Activated CD4-positive, alpha-beta memory T cell treated with anti-CD3 and anti-CD28 coated beads for 36 hours (primary cell): ENCODE measurements at places on chromosomes 12 and 14. TPM values are rescaled to one million over a fixed set of nuclear protein-coding genes. Genes with fewer than 3 reads are reported as not detected.

DNA sequence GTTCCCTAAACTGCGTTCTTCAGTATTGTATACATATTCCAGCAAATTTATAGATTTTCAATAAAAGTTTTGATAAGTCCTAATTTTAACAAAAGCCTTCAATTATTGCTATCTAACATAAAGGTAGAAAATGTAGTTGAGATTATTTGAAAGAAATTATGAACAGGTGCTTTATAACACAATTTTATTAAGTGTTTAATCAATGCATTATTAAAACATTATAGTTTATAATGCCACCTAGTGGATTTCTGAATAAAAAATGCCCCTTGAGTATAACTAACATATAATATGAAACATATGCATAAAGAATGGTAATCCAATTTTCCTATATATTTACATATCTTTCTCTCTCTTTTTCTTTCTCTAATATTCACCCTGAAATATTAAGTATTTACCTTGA lies 515.3 kb downstream of the SLC6A15 start:
- no peak for DNase-seq

GRCh38 chr12:120072472-120073249 lies 43.9 kb downstream of the RAB35 start:
- DNase-seq: no peak

- no peak for DNase-seq
Observed at GRCh38 chr14:74591394-74591793, 20.6 kb downstream of the LTBP2 start.

- peak; percentile 55 for DNase-seq
Observed at GRCh38 chr14:56150645-56151345, 32.6 kb downstream of the PELI2 start.

- no peak for DNase-seq
Observed at GRCh38 chr14:51533872-51534553, 117.7 kb upstream of the FRMD6 start.

DNA sequence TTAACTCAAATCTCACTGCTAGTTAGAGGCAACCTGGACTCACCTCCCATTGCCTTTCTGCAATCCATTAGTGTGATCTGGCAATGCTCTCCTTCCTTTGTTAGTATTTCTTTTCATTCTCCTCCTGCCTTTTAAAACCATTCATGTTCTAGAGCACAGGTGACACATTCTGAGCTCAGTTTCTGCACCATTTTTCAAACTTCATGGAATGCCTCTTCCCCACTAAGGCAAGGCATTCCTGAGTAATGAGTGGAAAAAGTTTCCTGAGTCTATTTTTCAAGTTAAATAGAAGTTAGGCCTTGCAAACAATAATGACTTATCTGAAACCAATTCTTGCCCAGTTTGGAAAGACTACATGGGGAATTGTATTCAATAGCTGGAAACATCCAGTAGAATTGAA lies 1001.8 kb downstream of the BCL11B start:
- no peak for DNase-seq

Gene CCDC197
- total RNA-seq: 0.44 TPM
